Pancreas (tissue), 10 donors: ENCODE measurements at places on chromosomes 7 and 10. TPM values are rescaled to one million over a fixed set of nuclear protein-coding genes. Genes with fewer than 3 reads are reported as not detected.
A peak's percentile ranks its signal among the peaks of the same experiment; 100 is the strongest.

Gene ECHDC3
- 16.6 TPM for total RNA-seq

Gene NKX2-3
- total RNA-seq = 2.3 TPM

Gene TMEM213
- 0.09 TPM for total RNA-seq

Gene EGFR
- total RNA-seq = 38.8 TPM

Gene DEPP1
- 222 TPM for total RNA-seq

Gene CYP26C1
- total RNA-seq = 0.14 TPM

Gene ZNRF2
- 9.9 TPM for total RNA-seq

Gene KIN
- 2.7 TPM for total RNA-seq

Gene EPO
- total RNA-seq = 4.2 TPM

Gene HGF
- total RNA-seq = 0.63 TPM

DNA sequence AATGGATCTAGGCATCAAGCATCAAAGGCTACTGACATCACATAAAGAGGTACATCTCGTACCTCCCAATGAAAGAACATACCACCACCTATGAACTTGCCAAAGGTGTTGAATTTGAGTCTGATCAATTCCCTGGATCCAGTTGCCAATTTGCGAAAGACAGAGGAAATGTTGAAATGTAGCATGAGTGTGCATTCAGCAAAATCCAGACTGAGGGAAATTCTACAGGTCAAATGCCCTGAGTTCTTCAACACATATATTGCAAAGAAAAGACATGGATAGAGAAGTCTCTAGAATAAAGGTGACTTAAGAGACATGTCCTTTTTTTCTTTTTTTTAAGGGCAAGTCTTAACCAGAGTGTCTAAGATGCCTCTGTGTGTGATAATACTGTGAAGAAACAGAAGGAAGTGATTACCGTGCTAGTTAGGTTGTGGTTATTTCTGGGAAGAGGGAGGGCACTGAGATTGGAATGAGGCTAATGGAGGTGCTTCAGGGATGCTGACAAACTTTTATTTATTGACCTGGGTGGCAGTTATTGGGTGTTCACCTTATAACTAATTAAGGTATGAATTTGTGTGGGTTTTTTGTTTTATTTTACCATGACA lies 128.7 kb downstream of the SAMD9 start:
- no peak overlapping the region for H3K27ac ChIP-seq
- no peaks in the 10 kb centered on the region for H3K27me3 ChIP-seq
- no peaks in the 10 kb centered on the region for H3K4me1 ChIP-seq
- H3K36me3 ChIP-seq = no peaks in the 10 kb centered on the region
- H3K4me3 ChIP-seq = no peak overlapping the region

- H3K27ac ChIP-seq = peak overlapping the region; percentile 10
- peak overlapping the region; percentile 50 for H3K4me3 ChIP-seq
- no peaks in the 10 kb centered on the region for H3K4me1 ChIP-seq
- no peaks in the 10 kb centered on the region for H3K27me3 ChIP-seq
- DNase-seq = peak; percentile 83
Observed at GRCh38 chr10:784403-785088, 95.1 kb upstream of the DIP2C start.

DNA sequence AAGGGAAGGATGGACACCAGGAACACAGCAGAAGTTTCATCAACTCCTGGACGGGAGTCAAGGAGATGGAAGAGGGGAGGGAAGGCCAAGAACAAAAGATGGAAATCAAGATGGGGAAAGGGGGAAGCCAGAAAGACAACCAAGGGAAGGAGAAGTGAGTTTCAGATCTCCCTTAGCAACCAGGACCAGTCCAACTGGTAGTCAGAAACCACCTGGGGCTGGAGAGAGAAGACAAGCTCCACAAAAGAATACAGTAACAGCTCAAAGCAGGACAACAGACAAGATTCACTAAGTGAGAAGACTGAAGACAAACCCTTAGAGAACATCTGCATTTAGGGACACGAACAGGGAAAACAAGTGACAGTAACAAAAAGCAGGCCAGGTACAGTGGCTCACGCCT lies 30.6 kb downstream of the CDCA7L start:
- no peaks in the 10 kb centered on the region for H3K4me1 ChIP-seq
- no peaks in the 10 kb centered on the region for H3K27me3 ChIP-seq
- no peak overlapping the region for H3K4me3 ChIP-seq
- H3K27ac ChIP-seq = no peak overlapping the region

DNA sequence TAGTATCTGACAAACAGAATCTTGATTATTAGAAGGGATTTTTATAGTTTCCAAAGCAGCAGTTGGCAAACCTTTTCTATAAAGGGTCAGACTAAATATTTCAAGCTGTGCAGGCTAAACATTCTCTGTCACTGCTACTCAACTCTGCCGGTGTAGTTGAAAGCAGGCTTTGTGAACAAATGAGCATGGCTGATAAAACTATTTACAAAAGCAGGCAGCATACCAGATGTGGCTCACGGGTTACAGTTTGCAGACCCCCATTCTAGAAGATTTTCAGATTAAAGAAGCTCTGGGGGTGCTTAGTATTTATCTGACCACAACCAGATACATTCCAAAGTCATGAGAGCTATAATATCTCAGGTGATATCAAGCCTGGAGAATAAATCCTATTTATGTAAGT lies 1017.5 kb downstream of the SORCS1 start:
- no peak overlapping the region for H3K27ac ChIP-seq
- H3K4me3 ChIP-seq = no peak overlapping the region
- H3K4me1 ChIP-seq = no peaks in the 10 kb centered on the region
- H3K36me3 ChIP-seq = no peaks in the 10 kb centered on the region
- no peak for DNase-seq
- no peaks in the 10 kb centered on the region for H3K27me3 ChIP-seq

DNA sequence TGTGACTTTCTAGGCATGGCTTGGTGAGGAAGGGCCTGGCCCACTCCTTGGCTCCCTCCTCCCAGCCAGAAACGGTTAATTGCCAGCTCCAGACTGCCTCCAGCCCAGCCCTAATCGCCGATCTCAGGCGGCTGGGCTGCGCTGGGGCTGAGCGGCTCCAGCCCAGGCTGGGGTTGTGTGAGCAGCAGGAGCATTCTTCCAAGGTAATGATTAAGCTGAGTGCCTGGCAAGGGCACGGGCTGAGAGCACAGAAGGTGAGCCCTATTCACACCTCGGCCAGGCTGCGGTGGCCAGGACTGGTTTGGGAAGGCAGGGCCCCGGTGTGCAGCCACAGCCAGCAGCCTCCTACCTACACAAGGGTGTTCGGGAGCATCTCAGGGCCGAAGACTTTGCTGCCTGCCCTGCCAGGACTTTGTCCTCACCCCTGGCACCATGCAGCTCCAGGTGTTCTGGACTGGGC lies at the start of gene TMEM72:
TSS of gene TMEM72 (plus strand) at position 257 of the 460 bp plus-strand sequence. CDS start at position 433, 176 bp downstream.
- H3K4me1 ChIP-seq = peaks cover 46% of the 10 kb centered on the region
- no peaks in the 10 kb centered on the region for H3K36me3 ChIP-seq
- peak within 1 kb of the TSS; percentile 3 for H3K4me3 ChIP-seq
- peak within 1 kb of the TSS; percentile 30 for H3K27ac ChIP-seq
- no peaks in the 10 kb centered on the region for H3K27me3 ChIP-seq

GRCh38 chr7:85828614-85829013 lies 641.8 kb upstream of the SEMA3D start:
- no peak overlapping the region for H3K27ac ChIP-seq
- DNase-seq = no peak
- no peaks in the 10 kb centered on the region for H3K4me1 ChIP-seq
- H3K27me3 ChIP-seq = no peaks in the 10 kb centered on the region

DNA sequence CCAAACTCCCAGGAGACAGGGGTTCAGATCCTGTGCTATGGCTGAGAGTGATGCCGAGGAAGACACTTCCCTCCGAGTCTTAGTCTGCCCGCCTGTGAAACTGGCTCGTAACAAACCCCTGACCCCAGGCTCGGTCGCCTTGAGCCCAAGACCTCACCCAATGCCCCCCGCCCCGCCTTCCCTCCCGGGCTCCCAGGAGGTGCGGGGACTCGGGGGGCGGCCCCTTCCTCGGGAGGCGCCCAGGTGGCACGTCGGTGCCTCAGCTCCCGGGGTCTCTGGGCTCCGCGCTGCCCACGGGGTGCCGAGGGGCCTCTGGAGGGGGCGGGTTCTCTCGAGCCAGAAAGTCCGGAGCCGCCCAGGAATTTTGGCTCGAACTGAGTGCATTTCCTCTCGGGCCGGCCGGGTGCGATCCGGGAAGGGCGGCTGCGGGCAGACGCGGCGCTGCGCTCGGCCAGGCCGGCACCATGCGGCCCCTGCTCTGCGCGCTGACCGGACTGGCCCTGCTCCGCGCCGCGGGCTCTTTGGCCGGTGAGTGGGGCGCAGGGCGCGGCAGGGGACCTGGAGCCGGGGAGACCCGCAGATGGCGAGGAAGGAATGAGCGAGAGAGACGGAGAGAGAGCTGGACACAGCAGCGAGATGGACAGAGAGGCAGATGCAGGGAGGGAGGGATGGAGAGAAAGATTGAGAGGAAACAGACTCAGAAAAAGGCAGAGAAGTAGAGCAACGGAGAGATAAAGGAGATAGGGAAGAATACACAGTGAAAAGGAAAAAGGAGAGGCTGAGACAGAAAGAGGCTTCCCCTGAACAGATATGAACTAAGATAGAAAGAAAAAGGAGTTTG lies at the start of gene PLAC9:
TSS of gene PLAC9 (plus strand) at position 432 of the 841 bp plus-strand sequence. CDS start at position 465, 33 bp downstream.
- no peaks in the 10 kb centered on the region for H3K4me1 ChIP-seq
- H3K27ac ChIP-seq = no peak within 1 kb of the TSS
- no peaks in the 10 kb centered on the region for H3K36me3 ChIP-seq
- no peaks in the 10 kb centered on the region for H3K27me3 ChIP-seq
- DNase-seq = peak; percentile 46

GRCh38 chr7:18019555-18019954 lies 8.1 kb downstream of the PRPS1L1 start:
- H3K4me3 ChIP-seq = no peak overlapping the region
- no peaks in the 10 kb centered on the region for H3K36me3 ChIP-seq
- H3K27ac ChIP-seq = no peak overlapping the region

GRCh38 chr7:21927693-21928092 lies 18.0 kb downstream of the CDCA7L start:
- no peak overlapping the region for H3K27ac ChIP-seq
- H3K4me1 ChIP-seq = no peaks in the 10 kb centered on the region
- no peak overlapping the region for H3K4me3 ChIP-seq
- DNase-seq = no peak
- no peaks in the 10 kb centered on the region for H3K36me3 ChIP-seq

DNA sequence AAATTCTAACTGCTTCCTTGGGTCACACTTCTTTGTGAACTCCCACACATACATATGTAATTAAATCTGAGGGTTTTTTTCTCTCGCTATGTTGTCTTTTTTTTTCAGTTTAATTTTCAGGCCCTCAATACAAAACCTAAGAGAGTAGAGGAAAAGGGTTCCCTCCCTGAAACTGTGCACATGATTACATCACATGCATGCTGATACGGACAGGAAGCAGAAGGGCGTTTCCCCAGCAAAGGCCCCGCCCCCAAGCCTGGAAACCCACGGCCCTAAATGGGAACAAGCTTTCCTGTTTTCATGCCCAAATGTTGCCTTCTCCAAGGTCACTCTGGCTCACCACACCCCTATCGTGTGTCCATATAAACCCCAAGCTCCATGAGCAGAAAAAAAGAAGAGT lies 115.4 kb downstream of the TEX36 start:
- no peaks in the 10 kb centered on the region for H3K36me3 ChIP-seq
- H3K27ac ChIP-seq = no peak overlapping the region
- H3K4me3 ChIP-seq = no peak overlapping the region
- no peaks in the 10 kb centered on the region for H3K27me3 ChIP-seq

DNA sequence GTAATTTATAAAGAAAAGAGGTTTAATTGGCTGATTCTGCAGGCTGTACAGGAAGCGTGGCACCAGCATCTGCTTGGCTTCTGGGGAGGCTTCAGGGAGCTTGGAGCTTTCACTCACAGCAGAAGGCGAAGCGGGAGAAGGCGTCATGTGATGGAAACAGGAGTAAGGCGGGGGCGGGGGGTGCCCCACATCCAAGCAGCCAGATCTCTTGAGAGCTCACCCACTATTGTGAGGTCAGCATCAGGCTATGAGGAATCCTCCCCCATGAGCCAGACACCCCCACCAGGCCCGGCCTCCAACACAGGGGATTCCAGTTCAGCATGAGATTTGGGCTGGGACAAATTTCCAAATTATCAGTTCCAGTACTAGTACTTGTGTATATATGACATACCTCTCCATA lies 46.2 kb downstream of the WDR37 start:
- no peak overlapping the region for H3K27ac ChIP-seq
- no peaks in the 10 kb centered on the region for H3K4me1 ChIP-seq
- no peak overlapping the region for H3K4me3 ChIP-seq
- no peaks in the 10 kb centered on the region for H3K27me3 ChIP-seq
- H3K36me3 ChIP-seq = peaks cover 35% of the 10 kb centered on the region

DNA sequence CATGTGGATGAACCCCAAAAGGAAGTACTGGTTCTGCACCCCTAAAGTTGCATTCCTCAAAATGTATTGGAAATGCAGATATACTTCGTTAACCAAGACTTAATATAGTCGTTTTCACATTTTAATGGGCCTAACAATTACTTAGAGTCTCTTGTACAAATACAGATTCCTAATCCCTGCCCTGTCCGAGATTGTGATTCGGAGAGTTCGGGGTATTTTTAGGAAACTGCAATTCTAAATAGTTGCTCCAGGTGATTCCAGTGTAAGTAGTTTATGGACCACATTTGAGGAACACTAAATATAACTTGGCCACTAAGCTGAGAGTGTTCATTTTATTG lies 830 bp downstream of the TRUB1 start:
- DNase-seq = no peak
- no peak overlapping the region for H3K27ac ChIP-seq
- peaks cover 9% of the 10 kb centered on the region for H3K36me3 ChIP-seq
- H3K27me3 ChIP-seq = no peaks in the 10 kb centered on the region
- peak overlapping the region; percentile 85 for H3K4me3 ChIP-seq

GRCh38 chr7:77329466-77330168 lies 86.5 kb downstream of the GSAP start:
- H3K27ac ChIP-seq = no peak overlapping the region
- no peaks in the 10 kb centered on the region for H3K36me3 ChIP-seq
- no peaks in the 10 kb centered on the region for H3K4me1 ChIP-seq
- DNase-seq = no peak
